ENCODE measurements at places on chromosomes 11 and 22. TPM values are rescaled to one million over a fixed set of nuclear protein-coding genes. Genes with fewer than 3 reads are reported as not detected.

The SYT13 gene
- total RNA-seq, result not detected

The RIN1 gene
- 9.1 TPM for total RNA-seq

The OR6Q1 gene
- total RNA-seq, result not detected

The MED15 gene
- total RNA-seq, result 93.7 TPM

The OPCML gene
- total RNA-seq, result 1.3 TPM

The NFAM1 gene
- total RNA-seq, result 5.3 TPM

The HEPN1 gene
- 0.51 TPM for total RNA-seq

The CTSF gene
- 110 TPM for total RNA-seq

DNA sequence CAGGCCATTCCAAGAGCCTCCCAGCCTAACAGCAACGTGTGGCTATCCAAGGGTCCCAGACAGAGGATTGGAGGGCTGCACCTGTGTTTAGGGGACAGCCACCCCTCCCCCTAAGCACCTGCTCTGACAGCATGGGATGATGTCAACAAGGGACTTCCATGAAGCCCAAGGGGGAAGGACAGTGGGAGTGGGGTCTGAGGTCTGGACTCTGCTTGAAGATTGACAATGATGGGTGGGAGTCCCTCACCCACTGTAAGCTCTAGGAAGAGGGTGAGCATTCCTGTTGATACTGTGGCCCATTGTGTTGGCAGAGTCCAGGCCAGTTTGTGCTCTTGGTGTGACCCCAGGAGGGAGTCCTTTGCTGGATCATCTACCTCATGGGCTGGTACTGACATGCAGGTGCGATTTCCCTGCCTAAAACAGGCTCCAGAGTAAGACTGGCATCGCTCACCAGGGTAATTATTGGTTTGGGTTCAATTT lies 46.9 kb upstream of the TUB start:
- DNase-seq, result no peak

- DNase-seq, result no peak
Measured at GRCh38 chr11:109153836-109154235, 268.2 kb upstream of the C11orf87 start.

DNA sequence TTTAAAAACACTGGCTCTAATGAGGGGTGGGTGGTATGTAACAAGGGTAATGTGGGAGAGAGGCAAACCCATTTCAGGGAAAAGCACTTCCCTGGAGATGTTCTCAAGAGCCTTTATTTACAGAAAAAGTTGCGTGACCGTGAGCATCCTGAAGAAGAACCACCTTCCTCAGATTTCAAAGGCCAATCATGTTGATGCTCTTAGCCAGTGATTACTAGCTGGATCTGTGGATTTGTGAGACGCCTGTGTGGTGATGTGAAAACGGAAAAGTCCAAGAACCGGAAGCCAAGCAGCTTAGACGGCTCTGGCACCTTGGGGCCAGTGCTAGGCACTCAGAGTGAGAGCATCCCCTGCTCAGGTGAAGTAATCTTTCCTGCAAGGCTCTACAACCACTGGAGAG lies 12.6 kb upstream of the UBASH3B start:
- DNase-seq, result no peak

GRCh38 chr22:47849576-47849975 lies 1087.1 kb downstream of the TBC1D22A start:
- no peak for DNase-seq

DNA sequence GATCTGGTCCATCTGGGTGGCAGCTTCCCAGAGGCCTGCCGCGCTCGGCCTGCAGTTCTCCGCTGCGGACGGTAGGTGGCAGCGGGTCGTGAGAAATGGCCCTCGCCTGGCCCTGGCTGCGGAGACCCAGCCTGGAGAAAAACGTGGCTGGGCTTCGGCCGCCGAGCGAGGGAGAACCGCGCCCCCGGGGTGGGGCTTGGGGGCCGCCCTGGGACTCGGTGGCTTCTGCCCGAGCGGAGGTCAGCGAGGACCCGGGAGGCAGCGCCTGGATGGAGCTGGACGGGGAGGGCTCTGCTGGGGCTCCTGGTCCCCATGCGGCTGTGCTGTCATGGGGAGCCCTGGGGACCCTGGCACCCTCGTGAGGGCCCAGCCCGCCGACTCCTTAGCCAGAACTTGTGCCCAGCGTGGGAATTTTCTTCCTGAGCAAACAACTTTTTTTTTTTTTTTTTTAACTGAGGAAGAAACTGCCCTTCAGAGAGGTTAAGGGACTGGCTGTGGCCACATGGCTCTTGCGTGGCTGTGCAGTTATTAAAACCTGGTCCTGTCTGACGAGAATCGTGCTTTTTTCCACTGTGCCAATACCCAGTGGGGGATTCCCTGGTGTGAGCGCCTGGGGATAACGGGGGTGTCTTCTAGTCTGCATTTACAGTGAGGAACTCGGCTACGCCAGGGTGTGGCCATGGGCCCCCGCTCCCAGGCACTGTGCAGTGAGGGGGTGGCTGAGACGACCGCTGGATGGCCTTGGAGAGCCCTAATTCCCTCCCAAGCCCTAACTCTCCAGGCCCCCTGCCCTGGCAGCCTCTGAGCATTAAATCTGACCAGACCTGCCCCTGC lies 535.6 kb downstream of the INSC start:
- peak; percentile 96 for DNase-seq

DNA sequence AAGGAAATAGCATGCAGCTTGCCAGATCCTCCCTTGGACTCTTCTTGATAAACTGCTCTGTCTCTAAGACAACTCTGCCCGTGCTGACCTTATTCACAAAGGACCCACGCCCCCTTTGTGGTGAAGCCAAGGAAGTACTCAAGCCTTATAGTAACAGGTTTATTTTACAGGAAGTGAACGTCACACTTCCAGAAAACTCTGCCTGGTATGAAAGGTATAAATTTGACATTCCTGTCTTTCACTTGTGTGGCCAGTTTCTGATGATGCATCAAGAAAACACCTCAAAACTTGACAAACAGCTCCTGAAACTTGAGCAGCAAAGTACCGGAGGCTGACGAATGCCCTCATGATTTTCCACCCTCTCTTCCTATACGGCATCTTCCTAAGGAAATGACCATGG lies 12.5 kb upstream of the PELI3 start:
- DNase-seq, result no peak

- DNase-seq, result no peak
Measured at GRCh38 chr11:134250246-134250645, 2.9 kb downstream of the THYN1 start.

DNA sequence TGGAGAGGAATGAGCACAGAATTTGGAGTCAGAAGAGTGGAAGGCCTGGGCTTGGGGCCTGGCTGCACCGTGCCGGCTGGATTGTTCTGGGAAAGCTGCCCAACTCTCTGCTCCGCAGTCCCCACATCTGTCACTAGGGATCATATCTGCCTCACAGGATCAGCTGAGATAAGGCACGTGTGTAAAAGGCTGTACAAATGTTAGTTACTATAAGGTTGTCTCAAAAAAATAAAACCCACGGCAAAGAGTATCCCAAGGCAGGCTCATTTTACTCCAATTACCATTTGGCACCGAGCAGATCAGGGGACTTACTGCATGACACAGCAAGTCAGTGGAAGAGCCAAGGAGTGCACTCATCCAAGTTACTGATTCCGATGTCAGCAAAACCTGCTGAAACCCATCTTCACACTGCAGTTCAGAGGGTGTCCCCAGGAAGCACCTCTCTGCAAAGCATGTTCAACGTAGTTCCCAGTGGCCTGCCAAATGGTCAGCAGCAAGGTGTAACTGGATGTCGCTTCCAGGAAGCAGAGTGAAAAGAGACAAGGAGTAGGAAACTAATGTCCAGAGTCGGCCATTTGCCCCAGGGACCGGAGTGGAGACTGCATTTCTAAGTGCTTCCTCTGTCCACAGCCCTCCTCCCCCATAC lies 18.1 kb upstream of the MRTFA start:
- DNase-seq, result peak; percentile 73

DNA sequence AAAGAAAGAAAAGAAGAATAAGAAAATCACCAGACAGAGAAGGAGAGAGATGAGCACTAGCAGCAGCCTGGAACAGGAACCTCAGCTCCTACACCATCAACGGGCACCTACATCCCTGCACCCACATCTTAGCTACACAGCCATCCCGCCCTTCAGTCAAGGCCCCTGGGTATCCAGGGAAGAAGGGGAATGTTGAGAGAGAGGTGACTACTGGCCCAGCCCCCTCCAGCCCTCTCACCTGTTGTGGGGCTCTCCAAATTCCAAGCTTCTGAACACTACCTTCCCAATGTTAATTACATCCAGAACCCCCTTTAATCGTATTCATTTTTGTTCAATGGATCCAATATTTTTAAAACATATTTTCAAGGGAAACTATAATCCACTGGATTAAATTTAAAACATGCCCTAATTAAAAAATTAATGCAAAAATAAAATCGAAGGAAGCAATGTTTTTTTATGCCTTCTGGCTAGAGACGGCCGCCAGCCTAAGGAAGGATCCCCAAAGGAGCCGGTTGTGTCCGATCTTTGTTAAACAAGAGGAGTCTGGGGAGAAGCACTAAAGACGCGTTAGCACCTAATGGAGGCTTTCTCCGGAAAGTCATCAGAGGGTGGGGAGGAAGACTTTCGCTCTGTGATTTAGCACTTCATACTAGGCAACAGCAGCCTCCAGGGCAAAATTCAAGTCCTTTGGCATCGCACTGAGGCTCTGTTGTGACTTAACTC lies 9.5 kb downstream of the TPST2 start:
- no peak for DNase-seq

DNA sequence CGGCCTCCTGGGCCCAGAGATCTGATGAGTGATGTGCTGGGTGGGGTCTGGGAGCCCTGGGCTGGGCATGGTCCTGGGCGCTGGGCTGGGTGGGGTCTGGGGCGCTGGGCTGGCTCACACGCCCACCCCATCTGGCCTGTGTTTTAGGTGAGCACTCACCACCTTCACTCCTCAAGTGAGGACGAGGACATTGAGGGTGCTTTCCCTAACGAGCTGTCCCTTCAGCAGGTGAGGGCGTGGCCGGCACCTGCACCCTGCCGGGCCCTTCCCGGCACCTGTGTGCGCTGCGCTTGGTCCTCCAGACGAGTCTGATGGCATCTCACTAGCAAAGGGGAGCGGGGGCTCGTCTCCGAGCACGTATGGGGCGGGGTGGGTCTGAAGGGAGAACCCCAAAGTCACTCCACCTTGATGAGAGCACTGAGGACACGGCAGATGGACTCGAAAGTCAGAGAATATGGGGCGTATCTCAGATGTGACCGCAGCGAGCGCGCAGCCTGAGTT lies 37.9 kb downstream of the SBF1 start:
- no peak for DNase-seq

GRCh38 chr11:36098087-36098486 lies 154.2 kb downstream of the LDLRAD3 start:
- DNase-seq, result peak; percentile 77

DNA sequence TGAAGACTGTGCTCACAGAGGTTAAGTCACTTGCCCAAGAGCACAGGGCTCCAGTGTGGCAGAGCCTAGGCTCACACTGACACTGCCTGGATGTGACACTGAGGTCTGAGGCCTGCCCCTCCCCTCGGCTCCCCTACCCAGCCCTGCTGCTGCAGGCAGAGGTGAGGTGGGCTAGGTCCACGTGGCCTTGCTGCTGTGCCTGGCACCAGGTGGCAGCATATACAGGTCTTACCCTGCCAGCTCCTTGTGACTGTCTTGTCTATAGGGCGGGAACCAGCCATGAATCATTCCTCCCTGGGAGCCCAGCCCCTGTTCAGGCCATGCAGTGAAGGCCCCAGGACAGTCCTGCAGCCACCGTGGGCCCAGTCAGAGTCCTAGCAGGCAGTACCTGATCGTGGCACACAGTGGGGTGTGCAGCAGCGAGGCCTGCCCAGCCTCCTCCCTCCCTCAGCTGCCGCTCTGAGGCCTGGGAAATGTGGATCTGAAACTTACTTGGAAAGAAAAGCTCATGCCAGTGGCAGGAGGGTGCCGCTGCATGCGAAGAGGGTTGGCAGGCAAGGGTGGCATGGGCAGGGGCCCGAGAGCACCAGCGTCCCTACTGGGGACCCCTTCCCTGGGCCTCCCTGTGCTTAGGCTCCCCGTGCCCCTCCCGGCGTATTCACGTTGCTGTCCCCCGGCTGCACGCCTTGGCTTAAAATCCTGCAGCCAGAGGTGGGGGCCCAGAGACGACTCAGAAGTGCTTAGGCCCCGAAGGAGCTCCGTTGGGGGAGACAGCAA lies 1.2 kb upstream of the CERK start:
- peak; percentile 67 for DNase-seq

GRCh38 chr11:81222491-81222890 lies 1511.2 kb downstream of the FAM181B start:
- DNase-seq, result no peak

GRCh38 chr11:64622681-64623080 lies 31.7 kb downstream of the SLC22A12 start:
- DNase-seq, result no peak

DNA sequence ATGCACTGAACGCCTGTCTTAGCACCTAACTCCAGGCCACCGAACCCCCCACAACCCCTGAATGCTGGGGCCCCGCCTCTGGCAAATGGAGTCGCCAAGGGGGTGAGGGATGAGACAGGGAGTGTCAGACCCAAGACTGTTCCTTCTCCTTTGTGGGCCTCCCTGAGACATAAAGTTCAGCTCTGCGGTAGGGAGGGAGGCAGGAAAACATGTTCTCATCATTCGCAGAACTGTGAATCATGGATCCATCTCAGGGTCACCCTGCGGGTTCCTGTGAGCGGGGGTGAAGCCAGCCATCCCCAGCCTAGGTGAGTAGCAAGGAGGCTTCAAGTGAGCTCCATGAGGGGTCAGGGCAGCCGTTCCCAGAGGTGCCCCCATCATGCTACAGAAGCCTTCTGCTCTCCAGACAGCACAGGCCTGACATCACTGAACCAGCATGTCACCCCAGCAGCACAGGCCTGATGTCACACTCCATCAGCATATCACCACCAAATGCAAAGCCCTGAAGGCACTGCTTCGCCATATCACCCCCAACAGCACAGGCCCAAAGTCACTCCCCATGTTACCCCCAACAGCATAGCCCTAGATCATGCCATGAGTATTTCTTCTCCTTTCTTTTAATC lies 27.2 kb downstream of the TMPRSS6 start:
- no peak for DNase-seq

- no peak for DNase-seq
Measured at GRCh38 chr22:50058906-50059880, 1.1 kb upstream of the TTLL8 start.

GRCh38 chr11:79242616-79243015 lies 198.2 kb downstream of the TENM4 start:
- DNase-seq, result no peak

DNA sequence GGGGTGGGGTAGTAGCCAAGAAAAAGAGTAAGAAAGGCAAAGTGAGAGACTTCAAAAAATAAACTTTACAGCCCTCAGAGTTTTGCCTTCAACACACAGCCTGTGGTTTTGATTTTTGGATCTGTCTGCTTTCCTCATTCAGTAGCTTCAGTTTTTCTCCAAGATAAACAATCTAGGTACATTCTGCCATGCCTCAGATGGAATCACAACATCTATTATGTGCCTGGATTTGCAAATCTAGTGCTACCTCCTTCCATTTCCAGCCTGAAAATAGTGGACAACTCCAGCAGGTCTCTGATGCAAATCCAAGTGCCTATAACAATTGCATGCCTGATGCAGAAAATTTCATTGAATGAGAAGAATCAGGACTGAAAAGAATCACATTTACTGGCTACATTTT lies 206.6 kb upstream of the GUCY1A2 start:
- no peak for DNase-seq

- DNase-seq, result no peak
Measured at GRCh38 chr11:57979532-57980079, 44.1 kb upstream of the OR9Q1 start.
